ENCODE measurements at places on chromosomes 1 and 21. TPM values are rescaled to one million over a fixed set of nuclear protein-coding genes. Genes with fewer than 3 reads are reported as not detected.

- H3K4me3 ChIP-seq = no peak overlapping the region
- no peaks in the 10 kb centered on the region for H3K36me3 ChIP-seq
- no peak overlapping the region for H3K27ac ChIP-seq
- no peaks in the 10 kb centered on the region for H3K4me1 ChIP-seq
- H3K27me3 ChIP-seq = no peaks in the 10 kb centered on the region
- DNase-seq = no peak
Measured at GRCh38 chr1:7915826-7916500, 24.7 kb downstream of the TNFRSF9 start.

Gene SPRR2A
- not detected for total RNA-seq

DNA sequence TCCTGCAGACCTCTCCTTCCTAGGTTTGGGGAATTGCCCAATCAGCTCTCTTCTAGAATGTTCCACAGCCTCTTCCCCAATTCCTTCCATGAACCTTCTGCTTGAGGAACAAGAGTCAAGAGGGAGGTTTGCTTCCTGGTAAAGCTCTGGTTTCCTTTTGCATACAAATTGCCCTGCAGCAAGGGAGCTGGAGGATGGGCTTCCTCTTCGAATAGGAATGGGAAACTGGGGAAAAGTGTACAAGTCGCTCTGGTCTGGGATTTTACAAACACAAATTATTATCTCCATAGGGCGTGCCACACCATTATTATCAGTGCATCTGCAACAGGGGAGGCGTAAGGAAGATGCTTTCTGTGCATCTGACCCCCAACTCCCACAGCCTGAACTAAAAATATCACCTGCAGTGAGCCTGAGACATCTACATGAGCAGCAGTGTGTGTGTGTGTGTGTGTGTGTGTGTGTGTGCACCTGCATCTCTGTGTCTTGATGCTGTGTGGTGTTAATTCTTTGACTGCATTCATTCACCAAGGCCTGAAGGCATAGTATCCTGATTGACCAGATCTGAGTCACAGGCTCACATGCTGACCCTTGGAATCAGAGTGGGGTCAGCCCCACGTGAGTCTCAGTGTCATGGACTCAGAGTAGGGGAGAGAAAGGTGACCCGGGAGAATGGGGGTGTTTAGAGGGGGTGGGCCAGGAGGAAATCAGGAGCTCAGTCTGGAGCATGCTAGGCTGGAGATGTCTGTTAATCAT is 272.9 kb downstream of the KAZN start:
- H3K36me3 ChIP-seq = no peaks in the 10 kb centered on the region
- no peak for DNase-seq
- no peak overlapping the region for H3K4me3 ChIP-seq
- H3K4me1 ChIP-seq = no peaks in the 10 kb centered on the region
- no peak overlapping the region for H3K27ac ChIP-seq

Gene CCDC30
- total RNA-seq = 4.4 TPM

GRCh38 chr1:118184739-118185083 is 317 bp downstream of the SPAG17 start:
- no peaks in the 10 kb centered on the region for H3K4me1 ChIP-seq
- no peak for DNase-seq
- H3K36me3 ChIP-seq = no peaks in the 10 kb centered on the region
- no peak overlapping the region for H3K27ac ChIP-seq

DNA sequence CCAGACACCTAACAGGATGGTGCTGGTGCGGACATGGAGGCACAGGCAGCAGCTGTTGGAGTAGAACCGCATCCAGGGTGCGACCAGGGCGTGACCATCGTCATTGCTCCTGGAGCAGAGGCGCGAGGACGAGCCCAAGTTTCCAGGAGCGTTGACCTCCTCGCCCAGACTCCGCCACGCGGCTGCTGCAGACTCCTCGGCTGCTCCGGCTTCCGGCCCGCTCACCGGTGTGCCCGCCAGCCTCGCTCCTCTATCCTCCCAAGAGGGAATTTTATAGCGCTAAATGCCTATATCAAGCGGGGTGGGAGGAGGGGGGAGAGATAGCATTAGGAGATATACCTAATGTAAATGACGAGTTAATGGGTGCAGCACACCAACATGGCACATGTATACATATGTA is 5.3 kb upstream of the S100A12 start:
- H3K27ac ChIP-seq = no peak overlapping the region
- no peaks in the 10 kb centered on the region for H3K36me3 ChIP-seq
- no peak overlapping the region for H3K4me3 ChIP-seq
- no peak for DNase-seq
- no peaks in the 10 kb centered on the region for H3K4me1 ChIP-seq
- H3K27me3 ChIP-seq = no peaks in the 10 kb centered on the region

Gene MCM3AP
- 213 TPM for total RNA-seq

DNA sequence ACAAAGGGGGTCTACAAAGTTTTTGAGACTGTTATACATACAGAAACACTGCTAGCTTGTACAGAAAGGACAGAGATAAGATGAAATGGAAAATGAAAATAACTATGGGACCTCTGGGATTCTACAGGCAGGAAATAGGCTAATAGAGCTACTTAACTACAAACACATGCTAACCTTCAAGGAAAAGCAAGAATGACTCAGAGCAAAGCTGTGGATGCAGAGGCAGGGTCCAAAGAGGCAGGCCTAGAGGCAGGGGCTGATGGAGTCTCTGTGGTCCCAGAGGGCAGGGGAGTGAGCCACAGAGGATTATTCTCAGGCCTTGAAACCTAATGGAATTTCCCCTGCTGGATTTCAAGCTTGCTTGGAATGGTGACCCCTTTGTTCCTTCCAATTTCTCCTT is 18.7 kb upstream of the GOLT1A start:
- no peaks in the 10 kb centered on the region for H3K27me3 ChIP-seq
- no peak overlapping the region for H3K27ac ChIP-seq
- no peak overlapping the region for H3K4me3 ChIP-seq
- H3K4me1 ChIP-seq = no peaks in the 10 kb centered on the region
- no peaks in the 10 kb centered on the region for H3K36me3 ChIP-seq

DNA sequence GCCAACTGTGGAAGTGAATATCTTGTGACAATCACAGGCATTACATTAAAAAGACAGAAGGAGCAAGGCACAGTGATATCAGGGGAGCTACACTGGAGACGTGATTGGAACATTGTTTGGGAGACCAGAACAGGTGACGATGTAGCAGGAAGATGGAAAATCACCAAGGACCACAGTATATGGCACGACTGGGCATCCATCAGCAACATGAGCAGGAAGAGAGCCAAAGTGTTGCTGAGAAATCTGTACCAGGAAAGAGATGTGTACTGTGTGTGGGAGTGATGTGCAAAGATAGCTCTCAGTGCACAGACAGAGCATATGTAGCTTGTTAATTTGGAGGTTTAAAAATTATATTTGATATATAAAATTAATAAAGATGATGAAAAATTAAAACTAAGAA is 790.6 kb upstream of the ADGRL2 start:
- no peaks in the 10 kb centered on the region for H3K36me3 ChIP-seq
- DNase-seq = no peak
- H3K27ac ChIP-seq = no peak overlapping the region
- no peaks in the 10 kb centered on the region for H3K27me3 ChIP-seq

GRCh38 chr1:231720652-231721325 is 94.2 kb downstream of the DISC1 start:
- no peaks in the 10 kb centered on the region for H3K4me1 ChIP-seq
- H3K4me3 ChIP-seq = no peak overlapping the region
- no peak for DNase-seq

Gene SLAMF9
- total RNA-seq = not detected

DNA sequence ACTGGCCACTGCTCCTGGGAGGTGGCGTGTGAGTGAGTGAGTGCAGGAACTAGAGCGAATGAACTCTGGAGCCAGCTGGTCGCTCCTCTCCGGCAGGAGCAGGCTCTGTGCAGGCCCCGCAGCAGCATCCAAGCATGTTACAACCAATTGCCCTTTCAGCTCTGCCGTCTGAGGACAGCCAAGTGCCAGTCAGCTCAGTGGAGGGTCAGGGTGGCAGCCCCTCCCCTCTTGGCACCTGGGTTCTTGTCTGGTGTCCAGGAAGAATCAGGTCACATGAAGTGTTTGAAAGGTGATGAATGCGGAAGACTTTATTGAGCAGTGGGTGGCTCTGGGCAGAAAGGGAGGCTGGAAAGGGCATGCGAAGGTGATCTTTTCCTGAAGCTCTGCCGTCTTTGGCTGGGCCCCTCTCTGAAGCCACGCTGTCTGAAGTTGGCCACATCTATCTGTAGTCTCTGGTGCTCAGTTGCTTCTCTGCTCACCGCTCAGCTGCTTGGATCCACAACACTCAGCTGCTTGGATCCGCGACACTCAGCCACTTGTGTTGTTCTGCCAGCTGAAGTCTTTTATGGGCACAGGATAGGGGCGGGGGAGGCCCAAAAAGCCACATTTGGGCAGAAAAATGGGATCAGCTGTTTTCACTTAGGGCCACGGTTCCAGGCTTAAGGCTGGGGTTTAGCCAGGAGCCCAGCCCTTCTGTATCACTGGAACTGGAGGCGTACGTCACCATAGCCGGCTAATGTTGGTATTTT is 139.8 kb downstream of the ADSS2 start:
- no peak overlapping the region for H3K27ac ChIP-seq
- DNase-seq = peak; percentile 32
- no peak overlapping the region for H3K4me3 ChIP-seq

Gene CENPL
- total RNA-seq = 4.0 TPM

GRCh38 chr1:220421508-220421907 is 106.4 kb upstream of the MARK1 start:
- no peaks in the 10 kb centered on the region for H3K36me3 ChIP-seq
- DNase-seq = no peak
- H3K27ac ChIP-seq = no peak overlapping the region
- H3K27me3 ChIP-seq = no peaks in the 10 kb centered on the region
- no peak overlapping the region for H3K4me3 ChIP-seq

GRCh38 chr21:32994305-32994704 is 31.4 kb upstream of the OLIG2 start:
- no peak for DNase-seq
- H3K27ac ChIP-seq = no peak overlapping the region
- no peaks in the 10 kb centered on the region for H3K27me3 ChIP-seq
- H3K4me1 ChIP-seq = no peaks in the 10 kb centered on the region

- H3K4me3 ChIP-seq = peak overlapping the region; percentile 40
- peak overlapping the region; percentile 65 for H3K27ac ChIP-seq
- H3K27me3 ChIP-seq = no peaks in the 10 kb centered on the region
- DNase-seq = peak; percentile 86
Measured at GRCh38 chr1:155070158-155070621, 6.7 kb downstream of the EFNA4 start.

DNA sequence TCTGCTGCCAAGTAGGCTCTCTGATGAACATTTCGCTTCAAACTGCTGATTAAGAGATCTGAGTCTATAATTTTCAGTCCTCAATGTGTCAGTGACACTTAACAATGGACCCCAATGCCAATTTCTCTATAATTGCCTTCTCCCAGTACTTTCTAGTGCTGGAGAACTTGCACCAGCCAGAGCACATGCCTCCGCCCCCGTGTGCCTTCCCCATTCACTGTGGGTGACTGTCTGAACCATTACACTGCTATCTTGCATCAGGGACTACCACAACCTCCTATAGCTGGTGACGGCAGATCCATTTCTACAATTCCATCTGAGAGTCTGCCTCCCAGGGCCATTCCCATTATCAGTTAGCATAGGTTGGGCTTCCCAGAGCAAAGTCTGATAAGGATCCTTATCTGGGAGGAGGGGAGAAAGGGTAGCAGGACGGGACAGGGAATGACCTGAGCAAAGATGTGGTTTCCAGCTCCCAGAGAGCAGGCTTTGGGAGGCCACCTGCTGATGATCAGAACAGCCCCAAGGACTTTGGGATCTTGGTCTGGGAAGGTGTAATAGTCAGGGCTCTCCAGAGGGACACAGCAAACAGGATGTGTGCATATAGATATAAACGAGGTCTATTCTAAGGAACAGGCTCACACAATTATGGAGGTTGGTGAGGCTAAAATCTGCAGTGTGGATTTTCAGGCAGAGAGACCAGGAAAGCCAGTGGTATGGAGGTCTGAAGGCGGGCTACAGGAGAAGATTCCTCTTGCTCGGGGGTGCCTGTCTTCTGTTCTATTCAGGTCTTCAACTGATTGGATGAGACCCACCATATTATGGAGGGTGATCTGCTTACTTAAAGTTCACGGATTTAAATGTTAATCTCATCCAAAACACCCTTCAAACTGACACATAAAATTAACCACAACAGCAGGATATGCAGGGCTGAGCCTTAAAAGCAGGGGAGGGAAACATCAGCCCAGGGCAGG is 238.2 kb downstream of the PTPRU start:
- no peaks in the 10 kb centered on the region for H3K4me1 ChIP-seq
- DNase-seq = no peak
- no peak overlapping the region for H3K27ac ChIP-seq
- H3K4me3 ChIP-seq = no peak overlapping the region

Gene CYP4A11
- total RNA-seq = not detected

DNA sequence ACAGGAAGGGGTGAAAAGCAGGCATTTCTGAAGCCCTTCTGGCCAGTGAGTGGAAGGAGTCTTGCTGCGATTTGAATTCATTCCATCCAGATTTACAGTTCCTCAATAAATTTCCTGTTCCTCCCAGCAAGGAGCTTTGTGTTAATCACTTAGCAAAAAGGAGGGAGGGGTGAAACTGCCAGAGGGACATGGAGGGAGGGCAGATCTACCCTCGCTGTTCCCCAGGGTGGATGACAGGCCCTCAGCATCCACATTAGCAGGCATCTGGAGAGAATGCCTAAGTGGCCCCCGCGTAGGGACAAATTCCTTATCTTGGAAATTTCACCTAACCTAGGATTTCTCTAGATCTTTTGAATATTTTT is 1.2 kb downstream of the ETV3 start:
- H3K27ac ChIP-seq = peak overlapping the region; percentile 96
- peaks cover 28% of the 10 kb centered on the region for H3K4me1 ChIP-seq
- DNase-seq = no peak
- peaks cover 33% of the 10 kb centered on the region for H3K36me3 ChIP-seq

Gene RUNX3
- total RNA-seq = 10.5 TPM

DNA sequence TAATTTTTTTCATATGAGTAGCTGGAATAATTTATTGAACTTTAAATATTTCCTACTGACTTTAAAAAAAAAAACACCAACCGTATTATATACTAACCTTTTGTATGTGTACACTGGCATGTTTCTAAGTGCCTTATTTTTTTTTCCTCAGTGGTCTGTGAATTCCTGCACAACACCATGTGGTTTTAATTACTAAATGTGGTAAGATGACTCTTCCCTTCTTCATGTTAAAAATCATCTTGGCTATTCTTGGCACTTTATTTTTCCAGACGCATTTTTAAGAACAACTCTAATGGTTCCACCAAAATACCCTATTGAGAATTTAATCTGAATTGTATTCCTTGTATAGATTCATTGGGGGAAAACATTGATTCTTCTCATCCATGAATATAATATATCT is 28.4 kb downstream of the PPP2R5A start:
- peaks cover 44% of the 10 kb centered on the region for H3K4me1 ChIP-seq
- H3K36me3 ChIP-seq = peaks cover 8% of the 10 kb centered on the region
- H3K27me3 ChIP-seq = no peaks in the 10 kb centered on the region

Gene IVL
- 0.24 TPM for total RNA-seq

DNA sequence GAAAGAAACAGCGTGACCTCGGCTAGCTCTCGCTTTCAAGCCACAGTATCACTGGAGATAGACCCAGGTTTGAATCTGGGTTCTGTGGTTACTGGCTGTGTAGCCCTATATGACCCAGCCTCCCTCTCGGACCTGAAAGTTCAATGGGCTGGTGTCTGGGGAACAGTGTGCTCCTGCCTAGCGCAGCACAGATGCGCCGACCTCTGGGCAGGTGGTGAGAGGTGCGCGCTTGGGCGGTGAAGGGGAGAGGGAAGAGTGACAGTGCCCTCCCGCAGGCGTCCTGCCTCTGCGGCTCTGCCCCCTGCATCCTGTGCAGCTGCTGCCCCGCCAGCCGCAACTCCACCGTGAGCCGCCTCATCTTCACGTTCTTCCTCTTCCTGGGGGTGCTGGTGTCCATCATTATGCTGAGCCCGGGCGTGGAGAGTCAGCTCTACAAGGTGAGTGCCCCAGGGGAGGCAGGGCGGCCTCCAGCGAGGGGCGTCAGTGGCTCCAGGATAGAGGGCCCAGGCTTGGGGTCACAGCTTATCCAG is 10.5 kb downstream of the SERINC2 start:
- no peaks in the 10 kb centered on the region for H3K36me3 ChIP-seq

Measured in upper lobe of left lung (tissue), 6 donors.